ENCODE measurements at places on chromosomes 3 and 15.

GRCh38 chr3:70990723-70991122 lies 592.8 kb downstream of the FOXP1 start:
- DNase-seq: no peak

GRCh38 chr3:4741404-4742307 lies 237.6 kb upstream of the BHLHE40 start:
- DNase-seq: peak; percentile 98

- DNase-seq: no peak
Observed at GRCh38 chr15:67064607-67065530, 533 bp upstream of the SMAD3 start.

- DNase-seq: peak; percentile 24
Observed at GRCh38 chr3:119175872-119176756, 2.7 kb downstream of the UPK1B start.

GRCh38 chr3:50381383-50381782 lies 22.1 kb upstream of the TMEM115 start:
- no peak for DNase-seq

DNA sequence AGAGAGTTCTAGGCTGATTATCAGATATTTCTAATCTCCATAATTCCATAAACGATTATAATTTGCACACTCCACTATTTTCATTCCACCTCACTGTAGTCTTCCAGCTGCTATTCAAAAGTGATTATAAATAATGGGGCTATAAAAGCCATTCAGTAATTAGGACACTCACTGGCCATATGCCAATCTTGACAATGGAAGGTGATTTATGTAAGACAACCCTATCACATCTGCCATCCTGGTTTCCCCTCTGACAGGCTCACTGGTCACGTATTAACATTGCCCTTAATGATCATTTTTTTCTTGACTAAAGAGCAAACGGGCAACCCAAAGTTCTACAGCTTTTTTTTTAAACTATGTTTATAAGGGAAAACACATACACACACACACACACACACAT lies 402.4 kb downstream of the MAGI1 start:
- no peak for DNase-seq
